Cerebellum (tissue), 4 donors: ENCODE measurements at places on chromosomes 5 and 9.

- DNase-seq = no peak
Observed at GRCh38 chr5:146042628-146043279, 62.6 kb downstream of the PLAC8L1 start.

GRCh38 chr5:145294331-145294730, 540.8 kb downstream of the PRELID2 start:
- DNase-seq = no peak

DNA sequence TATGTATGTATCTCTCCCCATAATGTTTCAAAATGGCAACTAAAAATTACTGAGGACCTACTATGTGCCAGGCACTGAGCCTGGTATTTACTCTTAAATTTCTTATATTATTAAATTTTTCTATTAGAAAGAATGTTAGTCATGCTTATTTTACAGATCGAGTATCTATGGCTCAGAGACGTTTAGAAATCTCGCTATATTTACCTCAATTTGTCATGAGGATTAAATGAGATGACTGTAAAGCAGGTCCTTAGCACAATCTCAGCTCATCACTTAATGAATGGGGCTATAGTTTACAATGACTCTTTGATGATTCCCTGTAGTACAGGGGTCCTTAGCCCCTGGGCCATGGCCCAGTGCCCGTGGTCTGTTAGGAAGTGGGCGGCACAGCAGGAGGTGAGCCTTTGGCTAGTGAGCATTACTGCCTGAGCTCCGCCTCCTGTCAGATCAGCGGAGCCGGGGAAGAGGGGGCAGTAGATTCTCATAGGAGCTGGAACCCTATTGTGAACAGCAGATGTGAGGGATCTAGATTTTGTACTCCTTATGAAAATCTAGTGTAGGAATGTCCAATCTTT, 15.5 kb downstream of the ENC1 start:
- DNase-seq = no peak

DNA sequence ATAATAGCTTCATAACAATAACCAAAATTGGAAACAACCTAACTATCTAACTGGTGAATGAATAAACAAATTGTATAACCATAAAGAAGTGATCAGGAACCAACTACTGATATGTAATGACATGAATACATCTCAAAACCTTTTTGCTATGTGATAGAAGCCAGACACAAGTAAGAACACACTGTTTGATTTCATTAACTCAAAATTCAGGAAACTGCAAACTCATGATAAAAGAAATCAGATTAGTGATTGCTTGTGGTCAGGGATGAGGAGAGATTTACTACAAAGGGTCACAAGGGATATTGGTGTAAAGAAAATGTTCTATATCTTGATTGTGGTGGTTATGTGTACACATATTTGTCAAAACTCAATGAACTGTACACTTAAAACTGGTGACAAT, 22.6 kb upstream of the BRINP1 start:
- no peak for DNase-seq

GRCh38 chr5:30600892-30601291, 592.6 kb upstream of the CDH6 start:
- no peak for DNase-seq

DNA sequence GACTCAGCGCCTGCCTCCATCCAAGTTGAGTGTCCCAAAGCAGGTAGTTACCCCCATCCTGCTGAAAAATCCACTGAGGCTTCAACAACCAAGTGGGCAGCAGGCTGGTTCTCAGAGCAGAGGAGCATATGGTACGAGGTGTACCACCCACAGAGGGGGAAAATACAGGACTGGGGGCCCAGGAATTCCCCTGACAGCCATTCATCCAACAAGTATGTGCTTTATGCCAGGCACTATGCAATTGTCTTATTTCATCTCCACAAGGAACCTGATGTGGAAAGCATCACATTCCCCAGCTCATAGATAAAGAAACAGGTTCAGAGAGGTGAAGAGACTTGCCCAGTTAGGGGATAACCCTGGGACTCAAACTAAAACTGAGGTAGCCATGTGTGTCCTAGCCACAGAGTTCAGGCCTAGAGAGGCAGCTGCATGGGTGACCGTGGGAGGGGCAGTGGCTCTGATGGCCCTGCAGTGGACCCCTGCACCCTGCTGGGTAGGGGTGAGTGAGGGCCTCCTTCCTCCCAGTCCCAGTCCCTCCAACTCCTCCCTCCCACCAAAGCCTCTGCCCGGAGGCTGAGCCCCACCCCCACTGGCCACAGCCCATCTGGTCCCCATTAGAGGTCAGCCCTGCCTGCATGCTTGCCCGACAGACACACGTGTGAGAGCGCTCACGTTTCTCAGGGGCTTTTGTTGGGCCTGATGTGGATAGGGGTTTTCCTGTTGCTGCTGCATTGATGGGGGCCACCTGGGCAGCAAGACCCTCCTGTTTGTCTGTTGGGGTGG, 11.5 kb downstream of the PDLIM4 start:
- no peak for DNase-seq
